ENCODE measurements at places on chromosomes 1 and 21.

DNA sequence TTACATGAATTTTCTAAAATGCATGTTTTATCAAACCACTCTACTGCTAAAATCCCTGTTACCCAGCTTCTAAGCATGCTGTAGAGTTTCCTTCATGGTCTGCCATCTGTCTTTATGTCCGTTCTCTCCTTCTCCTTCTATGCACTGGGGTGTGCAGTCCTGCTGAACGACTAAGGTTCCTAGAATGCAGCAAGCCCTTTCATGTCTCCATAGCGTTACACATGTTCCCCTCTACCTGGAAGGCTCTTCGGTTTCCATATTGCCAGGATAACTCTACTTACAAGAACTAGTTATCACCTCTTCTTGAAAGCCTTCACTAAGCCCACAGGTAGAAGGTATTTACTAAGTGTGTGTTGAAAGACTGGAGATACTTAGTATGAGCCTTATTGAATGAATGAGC lies 22.2 kb downstream of the DNM3 start:
- no peak for DNase-seq

DNA sequence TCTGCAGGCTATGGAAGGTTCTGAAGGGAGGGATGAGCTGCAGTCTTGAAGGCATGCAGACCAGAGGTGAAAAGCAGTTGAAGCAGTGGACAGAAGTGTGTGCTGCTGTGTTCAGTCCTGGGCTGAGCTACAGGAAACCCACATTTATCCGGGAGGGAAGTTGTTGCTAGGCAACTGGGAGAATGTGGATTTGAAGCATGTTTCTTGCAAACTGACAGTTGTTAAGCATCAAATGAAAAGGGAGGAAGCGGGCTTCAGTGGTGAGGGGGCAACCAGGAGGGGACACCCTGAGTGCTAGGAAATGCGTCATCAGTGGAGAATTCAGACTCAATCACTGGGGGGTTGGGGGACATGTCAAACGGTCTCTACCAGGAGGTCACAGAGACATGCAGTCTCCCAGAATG lies 28.7 kb downstream of the ABCA4 start:
- DNase-seq: no peak

DNA sequence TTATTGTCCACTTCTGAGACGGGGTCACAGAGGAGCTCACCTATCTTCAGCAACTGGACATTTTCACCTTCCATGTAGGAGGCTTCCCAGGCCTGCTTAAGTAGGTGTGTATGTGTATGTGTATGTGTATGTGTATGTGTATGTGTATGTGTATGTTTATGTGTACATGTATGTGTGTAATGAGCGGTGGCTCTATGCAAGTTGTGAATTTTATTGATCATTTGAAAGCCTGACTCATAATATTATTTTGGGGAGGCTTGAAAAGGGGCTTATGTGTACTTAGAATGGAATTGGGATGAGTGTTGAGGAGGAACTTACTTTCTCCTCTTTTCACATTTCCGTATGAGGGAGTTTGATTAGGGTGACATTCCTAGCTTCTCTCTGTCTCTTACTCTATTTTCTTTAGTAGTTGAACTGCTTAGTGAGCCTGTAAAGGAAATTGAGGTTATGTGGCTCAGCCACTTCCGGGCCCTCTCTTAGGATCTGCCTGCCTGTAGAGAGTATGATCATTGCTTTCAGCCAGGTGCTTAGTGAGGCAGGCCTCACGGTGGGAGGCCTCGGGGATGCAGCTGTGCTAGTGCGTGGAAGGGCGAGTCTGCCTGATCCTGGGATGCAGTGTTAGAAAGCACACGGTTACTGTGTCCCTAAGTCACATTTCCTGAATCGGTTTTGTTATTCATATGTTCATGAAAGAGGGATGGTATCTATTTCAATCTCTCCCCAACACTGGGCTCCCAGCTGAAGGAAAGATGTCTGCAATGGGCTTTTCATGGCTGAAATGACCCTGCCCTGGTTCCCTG lies 61.0 kb downstream of the IER5 start:
- DNase-seq: no peak

- no peak for DNase-seq
Observed at GRCh38 chr1:174726167-174726879, 273.4 kb upstream of the CACYBP start.

GRCh38 chr21:38307771-38308531 lies 51.2 kb downstream of the KCNJ15 start:
- DNase-seq: no peak

- no peak for DNase-seq
Observed at GRCh38 chr1:9835758-9836631, 12.2 kb upstream of the CLSTN1 start.

GRCh38 chr1:47187231-47187925 lies 2.5 kb downstream of the PDZK1IP1 start:
- DNase-seq: no peak

DNA sequence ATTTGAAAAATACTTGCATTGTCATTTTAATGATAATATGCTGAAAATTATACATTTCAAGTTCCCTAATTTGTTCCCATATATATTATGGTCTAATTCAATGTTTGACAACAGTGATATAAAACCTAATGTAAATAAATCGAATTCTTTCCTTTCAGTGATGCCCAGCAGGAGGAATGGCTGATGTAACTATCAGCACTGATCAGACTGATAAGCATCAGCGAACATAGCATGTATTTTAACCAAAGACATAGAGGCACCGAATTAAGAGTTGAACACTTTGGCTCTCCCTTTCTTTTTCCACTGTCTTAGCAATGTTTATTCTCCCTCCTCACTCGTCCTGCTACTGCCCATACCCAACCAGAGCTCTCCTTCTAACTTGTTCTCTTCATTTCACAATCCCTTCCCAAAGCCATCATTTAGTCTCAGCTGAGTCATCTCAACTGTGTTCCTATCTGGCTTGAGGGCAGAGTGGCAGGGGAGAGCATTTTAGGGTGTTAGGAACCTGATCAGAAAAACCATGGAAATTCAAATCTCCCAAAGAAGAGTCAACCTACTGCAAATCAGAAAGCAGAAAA lies 58.8 kb upstream of the C1orf115 start:
- no peak for DNase-seq
